ENCODE measurements at places on chromosomes 16 and 17.

DNA sequence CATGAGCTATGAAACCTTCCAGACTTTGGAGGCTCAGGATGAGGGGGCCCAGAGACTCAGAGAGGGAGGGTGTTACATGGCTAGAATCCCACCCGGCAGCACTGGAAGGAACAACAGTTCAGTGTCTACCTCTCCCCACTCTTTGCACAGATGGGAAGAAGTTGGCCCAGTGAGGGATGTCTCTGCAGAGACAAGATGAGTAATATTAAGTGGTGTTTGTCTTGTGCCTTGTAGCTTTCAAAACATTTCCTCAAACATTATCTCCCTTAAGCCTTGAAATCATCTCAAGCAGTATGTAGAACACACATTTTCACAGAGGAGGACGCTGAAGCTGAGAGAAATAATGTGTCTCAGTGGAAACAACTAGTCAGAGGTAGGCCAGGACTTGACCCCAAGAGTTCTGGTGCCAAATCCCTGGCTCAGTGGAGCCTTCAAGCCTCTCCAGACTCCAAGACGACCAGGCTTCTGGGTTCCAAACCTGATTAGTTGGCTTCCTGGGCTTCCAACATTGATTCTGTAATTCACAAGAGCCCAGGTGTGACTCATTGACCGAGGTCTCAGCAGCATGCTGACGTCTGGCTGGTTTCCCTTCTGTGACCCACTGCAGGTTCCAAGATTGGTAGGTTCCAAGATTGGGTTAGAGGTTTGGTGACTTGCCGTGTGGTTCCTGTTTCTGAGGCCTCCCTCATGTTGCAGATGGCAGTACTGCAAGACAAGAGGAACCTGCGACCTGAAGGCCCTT, 7.4 kb downstream of the RNF112 start:
- DNase-seq = peak; percentile 23

DNA sequence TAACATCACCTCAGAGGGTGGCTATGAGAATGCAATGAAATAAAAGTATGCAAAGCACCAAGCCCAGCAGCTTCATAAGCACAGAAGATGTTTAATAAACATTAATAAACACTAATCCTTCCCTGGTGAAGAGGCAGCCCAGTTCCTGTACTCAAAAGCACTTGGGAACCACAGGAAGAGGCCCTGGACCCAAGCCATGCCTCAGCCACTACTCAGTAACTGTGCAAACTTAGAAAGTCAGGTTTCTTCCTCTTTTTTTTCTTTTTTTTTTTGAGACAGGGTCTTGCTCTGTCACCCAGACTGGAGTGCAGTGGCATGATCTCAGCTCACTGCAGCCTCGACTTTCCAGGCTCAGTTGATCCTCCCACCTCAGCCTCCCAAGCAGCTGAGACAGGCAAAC, 5.3 kb downstream of the ARHGAP17 start:
- no peak for DNase-seq

- no peak for DNase-seq
Observed at GRCh38 chr17:74868251-74868907, 4.4 kb downstream of the FDXR start.

- DNase-seq = no peak
Observed at GRCh38 chr16:14069818-14070217, 1.3 kb upstream of the MRTFB start.

GRCh38 chr17:43074869-43075268, 49.8 kb downstream of the RND2 start:
- DNase-seq = no peak

DNA sequence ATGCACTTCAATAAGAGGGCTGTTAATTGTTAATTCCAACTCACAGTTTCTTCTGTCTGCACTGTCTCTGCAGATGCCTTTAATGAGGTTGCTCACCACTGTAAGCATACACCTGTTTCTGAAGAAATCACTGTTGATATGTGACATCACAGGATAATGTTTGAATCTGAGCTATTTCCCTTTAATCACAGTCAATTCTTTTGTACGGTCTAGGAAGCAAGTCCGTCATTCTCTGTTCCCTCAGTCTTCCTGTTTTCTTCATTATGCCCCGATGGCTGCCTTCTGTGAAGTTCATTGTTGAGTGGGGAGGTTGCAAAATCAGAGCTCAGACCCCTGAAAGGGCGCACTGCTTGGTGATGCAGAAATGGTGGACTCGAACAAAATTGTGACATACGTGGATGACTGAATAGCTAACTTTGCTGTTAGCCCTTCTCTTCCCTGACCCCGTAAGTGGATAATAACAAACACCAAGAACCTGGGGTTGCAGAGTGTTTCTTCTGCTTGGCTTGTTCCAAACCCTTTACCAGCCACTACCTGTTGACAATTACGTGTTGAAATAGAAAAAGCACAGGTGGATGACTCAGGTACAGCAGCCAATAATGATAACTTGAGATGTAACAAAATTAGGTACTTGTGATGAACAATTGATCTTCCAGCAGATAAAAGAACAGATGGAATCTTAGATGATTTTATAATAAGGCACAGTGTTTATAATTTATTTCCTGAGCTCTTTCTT, 71.9 kb upstream of the AXIN2 start:
- DNase-seq = no peak

DNA sequence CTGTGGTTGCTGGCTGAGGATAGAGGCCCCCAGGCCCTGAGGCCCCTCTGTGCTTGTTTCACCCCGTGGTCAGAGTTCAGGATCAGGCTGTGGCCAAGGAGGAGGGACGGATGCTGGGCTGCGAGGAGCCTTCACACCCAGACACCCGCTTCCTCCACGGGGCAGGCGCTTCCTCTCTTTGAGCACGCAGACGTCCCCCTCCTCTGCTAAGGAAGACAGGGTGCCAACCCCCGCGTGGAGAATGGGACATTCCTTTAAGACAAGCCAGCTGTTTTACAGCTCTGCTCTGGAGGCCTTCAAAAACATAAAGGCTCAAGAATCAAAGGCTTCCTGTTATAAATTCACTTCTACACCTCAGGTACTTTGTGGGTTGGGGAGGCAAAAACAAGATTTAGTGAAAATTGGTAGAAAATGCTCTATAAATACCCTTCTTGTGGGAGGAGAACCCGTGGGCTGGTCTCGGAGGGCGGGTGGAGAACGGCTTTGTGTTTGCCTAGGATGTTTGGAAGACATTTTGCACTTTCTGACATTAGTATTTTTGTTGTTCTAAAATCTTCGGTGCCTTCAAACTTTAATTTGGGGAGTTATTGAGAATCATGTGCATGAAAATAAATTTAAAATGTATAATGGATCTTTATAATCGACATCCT, 60.8 kb upstream of the FOXF1 start:
- no peak for DNase-seq

GRCh38 chr16:50876263-50876662, 134.4 kb downstream of the CYLD start:
- no peak for DNase-seq

DNA sequence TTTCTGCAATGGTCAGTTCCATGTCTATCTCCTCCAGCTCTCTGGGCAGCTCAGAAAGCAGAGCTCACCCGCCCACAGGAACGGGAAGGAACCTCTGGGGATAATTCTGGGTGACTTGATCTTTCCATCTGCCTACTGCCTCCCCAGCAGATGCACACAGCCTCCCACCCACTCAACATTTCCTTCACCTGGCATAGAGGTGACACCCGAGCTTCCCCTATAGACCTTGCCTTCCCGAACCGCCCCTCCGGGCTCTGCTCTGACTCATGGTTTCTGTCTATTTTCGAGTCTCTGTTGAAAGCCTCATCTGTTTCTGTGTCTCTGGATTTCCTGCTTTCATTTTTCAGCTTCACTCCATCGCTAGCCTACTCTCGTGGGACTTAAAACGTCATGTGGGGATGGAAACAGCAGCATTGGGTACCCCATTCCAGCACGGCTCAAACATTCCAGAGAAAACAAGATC, 11.4 kb downstream of the GGA3 start:
- no peak for DNase-seq

- no peak for DNase-seq
Observed at GRCh38 chr17:8643855-8644506, 13.5 kb upstream of the MYH10 start.

DNA sequence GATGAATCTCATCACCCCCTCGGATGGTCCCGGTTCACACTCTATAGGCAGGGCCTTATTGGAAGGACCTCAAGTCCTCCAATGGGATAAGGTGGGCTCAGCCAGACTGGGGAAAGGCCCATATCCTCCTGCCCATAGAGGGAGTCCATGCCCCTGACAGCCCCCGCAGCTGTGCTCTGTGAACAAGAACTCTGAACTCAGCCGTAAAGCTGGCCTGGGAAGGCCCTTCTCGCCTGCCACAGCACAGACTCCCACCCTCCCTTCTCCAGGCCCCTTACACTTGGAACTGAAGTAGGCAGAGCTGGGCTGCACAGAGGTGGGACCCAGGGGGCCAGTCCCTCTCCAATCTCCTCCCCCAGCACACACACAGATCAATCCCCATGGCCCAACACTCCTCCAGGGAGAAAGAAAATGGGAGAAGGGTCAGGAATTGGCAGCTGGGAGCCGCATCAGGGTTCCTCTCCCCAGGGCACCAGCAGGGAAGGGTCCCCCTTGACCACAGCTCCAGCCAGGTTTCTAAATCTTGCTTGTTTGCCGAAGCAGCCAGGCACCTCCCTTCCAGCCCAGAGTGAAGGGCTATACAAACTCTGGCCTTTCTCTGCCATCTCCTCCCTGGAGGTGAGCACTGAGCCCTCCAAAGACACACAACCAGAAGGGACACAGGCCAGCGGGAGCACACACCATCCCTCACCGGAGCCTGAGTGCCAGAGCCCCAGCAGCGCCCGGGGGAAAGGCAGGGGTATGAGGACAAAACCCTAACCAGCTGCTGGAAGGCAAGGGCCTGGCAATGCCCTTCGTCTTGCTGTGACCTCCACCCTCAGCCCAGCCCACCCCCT, 454.1 kb downstream of the SOX9 start:
- DNase-seq = no peak

DNA sequence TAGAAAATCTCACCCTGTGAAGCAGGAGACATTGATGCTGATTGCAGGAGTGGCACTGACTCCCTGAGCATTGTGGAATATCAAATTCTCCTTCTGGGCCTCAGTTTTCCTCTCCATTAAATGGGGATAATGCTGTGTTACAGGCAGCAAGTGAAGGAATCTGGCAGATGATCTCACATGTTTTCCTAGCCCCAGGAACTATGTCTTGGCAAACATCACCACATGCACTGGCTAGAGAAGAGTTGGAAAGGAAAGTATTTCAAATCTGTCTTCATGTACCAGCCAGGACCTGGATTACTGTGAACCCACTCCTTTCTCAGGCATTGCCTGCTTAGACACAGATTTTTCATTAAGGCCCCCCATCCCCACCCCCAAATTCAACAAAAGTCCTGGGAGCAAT, 13.6 kb upstream of the CCL8 start:
- no peak for DNase-seq

- no peak for DNase-seq
Observed at GRCh38 chr17:80857756-80858171, 133.9 kb upstream of the CHMP6 start.

DNA sequence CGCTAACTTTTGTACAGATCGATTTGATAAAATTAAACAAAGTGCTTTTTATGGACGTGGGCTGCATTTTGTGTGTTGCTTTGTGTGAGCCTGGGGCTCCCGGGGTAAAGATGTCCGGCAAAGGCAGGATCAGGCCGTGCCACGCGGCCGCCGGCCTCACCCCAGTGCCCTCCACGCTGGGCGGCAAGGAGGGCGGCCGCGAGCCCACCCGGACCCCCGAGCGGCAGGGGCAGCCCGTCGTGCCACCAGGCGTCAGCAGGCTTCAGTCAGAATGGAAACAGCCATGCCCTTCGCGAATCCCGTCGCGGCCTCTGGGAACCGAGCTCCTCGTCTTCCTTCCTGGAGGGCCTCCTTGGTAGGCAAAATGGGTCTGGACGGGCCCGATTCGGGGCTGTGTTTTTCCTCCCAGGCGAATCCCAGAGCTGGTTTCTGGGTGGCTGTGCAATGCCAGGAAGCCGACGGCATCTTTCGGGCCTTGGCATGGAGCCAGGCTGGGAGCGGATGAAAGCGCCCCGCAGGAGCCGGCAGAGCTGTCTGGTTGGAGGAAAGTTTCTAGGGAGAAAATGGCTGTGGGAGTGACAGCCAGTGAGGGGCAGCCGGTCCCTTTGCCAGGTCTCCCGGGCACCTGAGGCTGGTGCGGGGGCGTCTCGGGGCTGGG, 5.5 kb downstream of the SOX8 start:
- DNase-seq = no peak
